ENCODE measurements at places on chromosomes 2 and 18.

- no peak for DNase-seq
Measured at GRCh38 chr18:10299643-10300042, 154.8 kb upstream of the APCDD1 start.

GRCh38 chr18:6370886-6371635, 43.6 kb downstream of the L3MBTL4 start:
- no peak for DNase-seq

- DNase-seq = no peak
Measured at GRCh38 chr2:85133751-85134254, 611 bp downstream of the TCF7L1 start.

DNA sequence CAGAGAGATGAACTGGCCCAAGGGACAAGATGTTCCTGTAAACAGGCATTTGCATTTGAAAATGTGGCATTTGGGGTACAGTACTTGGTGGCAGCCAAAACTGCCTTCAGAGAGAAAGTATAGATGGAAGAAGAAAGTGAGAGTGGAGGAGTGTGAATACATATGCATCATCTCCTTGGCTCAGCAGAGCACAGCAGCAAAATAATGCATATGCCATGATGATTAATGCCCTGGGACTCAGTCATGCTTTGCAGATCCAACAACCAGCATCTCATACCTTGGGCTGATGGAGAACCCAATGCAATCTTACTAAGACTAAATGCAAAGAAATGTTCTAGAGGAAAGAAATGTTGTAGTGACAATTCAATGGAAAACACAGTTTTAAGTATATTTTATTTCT, 29.7 kb upstream of the CYTIP start:
- no peak for DNase-seq

DNA sequence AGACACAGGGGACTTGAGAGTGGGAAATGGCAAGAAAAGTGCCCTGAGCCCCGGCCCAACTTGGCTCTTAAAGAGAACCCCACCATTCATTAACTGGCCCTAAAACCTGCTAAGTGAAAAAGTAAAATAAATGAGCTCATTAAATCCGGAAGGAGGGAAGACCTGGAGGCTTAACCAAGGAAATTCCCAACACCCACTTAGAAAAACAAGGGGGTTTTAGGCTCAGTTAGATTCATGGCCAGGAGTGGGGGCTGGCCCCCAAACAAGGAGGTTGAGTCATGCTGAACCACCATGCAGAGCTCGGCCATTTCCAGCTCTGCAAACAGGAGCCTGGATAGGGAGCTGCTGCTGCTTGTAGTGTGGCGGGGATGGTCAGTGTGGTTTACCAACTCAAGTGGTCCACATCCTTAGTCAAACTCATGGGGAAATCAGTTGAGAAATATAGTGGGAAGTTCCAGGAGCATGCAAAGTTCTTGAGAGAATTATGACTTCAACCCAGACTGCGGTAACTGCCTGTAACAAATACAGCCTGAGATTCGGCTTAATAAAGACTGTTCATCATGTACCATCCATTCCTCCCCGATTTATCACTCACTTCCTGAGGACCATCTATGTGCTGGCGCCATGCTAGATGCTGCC, 39.7 kb upstream of the MRPL19 start:
- no peak for DNase-seq

DNA sequence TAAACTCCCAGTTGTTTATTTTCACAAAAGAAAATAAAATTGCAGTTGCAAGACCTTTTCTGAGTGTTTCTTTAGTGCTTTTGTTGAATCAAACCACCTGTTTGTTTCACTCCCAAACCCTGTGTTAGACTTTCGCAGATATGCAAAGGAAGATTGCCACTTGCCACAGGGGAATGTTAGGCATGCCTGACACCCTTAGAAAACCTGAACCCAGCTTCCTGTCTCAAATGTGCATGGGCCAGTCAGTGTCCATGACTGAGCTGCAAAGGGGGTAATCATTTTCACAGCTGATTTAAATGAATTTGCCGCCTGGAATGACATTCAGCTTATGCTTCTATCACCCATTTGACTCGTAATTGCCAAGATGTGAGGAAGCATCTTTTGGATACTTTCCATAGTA, 17.5 kb downstream of the TGOLN2 start:
- DNase-seq = no peak

DNA sequence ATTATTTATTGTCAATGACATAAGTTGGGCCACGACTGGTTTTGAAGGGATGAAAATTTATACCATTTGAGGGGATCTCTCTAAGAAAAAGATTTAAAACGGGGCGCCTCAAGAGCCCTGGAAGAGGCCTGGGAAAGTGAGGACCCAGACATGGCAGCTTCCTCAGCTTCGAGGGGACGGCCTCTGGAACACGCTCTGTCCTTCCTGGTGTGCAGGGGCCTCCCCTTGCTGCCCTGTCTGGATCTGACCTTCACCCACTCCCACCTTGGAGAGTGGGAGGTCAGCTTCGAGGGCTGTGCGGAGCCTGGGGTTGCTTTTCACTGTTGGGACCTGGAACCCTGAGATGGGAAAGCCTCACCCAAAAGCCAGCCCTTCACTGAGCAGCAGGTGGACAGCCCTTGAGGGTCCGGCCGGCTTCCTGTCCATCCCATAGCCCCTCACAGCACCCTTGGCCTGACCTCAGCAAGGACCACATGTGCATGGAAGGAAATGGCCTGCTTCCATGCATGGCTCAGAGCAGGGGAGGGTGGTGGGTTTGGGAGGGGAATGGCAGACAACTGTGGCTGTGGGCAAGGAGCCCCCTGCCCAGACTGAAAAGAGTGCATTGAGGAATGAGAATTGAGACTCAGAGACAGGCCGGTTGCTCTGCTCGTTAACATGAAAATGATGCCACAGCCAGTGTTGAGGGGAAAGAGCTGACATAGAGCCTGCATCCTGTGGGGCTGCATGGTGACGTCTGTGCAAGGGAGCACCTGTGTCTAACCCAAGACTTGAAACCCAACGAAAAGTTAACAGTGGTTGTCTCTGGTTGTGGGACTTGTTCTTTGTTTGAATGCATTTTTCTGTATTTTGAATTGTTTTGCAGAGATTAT, 16.3 kb downstream of the FBLN7 start:
- DNase-seq = peak; percentile 12

GRCh38 chr2:219400562-219400961, 12.8 kb upstream of the DNPEP start:
- DNase-seq = no peak

DNA sequence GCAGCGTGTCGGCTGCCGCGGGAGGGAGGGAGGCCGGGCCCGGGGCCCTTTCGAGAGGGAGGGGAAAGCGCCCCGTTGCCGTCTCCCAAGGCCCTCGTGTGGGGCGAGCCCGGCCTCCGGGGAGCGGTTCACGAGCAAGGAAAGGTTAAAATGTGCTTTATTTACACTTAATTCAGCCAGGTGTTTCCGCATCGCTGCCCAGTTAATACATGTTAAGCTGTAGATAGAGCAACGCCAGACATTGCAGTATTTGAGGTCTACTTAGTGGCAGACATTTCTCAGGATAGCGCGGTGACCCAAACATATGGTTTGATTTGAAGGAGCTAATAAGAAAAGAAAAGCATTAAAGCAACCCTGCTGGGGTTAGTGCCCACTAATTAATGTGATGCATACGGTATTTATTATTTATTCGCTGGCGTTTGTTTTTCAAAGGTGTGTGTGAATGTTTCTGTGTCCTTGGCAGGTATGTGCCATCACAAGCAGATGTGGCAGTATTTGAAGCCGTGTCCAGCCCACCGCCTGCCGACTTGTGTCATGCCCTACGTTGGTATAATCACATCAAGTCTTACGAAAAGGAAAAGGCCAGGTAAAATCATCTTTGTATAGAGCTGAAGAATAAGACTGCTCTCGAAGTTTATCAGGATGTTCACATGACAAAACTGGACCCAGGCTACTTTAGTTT, 571 bp downstream of the EEF1B2 start:
- DNase-seq = no peak

- no peak for DNase-seq
Measured at GRCh38 chr2:39741871-39742270, 37.2 kb downstream of the THUMPD2 start.

- DNase-seq = no peak
Measured at GRCh38 chr18:41922176-41922575, 32.9 kb upstream of the PIK3C3 start.

DNA sequence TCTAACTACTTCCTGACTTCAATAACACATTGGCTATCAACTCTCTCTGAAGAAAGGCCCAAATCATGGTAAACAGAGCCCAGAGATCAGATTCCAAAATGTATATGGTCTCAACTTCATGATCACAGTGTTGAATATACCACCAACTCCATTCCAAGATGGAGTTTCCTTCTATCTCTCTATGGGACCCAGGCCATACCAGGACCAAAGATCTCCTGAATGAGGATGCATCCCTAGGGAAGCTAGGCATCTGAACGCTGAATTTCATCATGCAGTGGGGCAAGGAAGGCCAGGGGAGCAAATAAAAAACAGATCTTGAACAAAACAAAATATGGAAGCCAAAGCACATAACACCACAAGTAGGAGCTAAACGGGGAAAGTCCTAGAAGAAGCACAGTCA, 320.7 kb upstream of the PKDCC start:
- DNase-seq = no peak

GRCh38 chr2:41886757-41887156, 161.1 kb upstream of the PKDCC start:
- DNase-seq = no peak
